ENCODE measurements at places on chromosomes 7 and 10.

DNA sequence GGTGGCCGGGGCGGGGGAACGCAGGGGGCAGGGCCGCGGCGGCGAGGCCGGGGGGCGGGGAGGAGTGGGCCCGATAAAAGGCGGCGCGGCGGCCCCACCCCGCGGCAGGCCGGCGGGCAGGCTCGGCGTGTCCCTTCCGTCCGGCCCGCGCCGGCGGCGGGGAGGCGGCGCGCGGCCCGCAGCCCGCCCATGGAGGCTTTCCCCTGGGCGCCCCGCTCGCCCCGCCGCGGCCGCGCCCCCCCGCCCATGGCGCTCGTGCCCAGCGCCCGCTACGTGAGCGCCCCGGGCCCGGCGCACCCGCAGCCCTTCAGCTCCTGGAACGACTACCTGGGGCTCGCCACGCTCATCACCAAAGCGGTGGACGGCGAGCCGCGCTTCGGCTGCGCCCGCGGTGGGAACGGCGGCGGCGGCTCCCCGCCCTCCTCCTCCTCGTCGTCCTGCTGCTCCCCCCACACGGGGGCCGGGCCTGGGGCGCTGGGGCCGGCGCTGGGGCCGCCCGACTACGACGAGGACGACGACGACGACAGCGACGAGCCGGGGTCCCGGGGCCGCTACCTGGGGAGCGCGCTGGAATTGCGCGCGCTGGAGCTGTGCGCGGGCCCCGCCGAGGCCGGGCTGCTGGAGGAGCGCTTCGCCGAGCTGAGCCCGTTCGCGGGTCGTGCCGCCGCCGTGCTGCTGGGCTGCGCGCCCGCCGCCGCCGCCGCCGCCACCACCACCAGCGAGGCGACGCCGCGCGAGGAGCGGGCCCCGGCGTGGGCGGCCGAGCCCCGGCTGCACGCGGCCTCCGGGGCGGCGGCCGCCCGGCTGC is at the start of gene NANOS1:
Gene NANOS1, plus strand, starts transcription at position 102 of the 808 bp plus-strand sequence. Its CDS starts 88 bp downstream, at position 190.
- no peak for DNase-seq

DNA sequence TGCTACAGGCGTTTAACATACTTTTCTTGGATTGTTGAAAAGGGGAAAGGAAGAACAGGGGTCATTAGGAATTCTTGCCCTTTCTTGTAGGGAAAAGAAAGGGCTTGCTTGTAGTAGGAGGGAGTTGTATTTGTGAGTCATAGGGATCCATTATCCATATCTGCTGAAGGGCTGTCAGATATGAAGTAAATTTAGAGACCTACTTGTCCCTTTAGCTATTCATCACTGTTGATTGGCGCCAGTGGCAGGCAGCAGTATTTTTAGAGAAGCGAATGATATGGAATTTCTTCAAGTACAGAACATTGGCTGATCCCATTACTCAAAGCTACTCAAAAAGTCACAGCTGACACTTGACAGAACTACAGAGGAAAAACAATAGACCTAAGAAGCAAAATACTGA is 97.7 kb downstream of the CELF2 start:
- no peak for DNase-seq

- DNase-seq = no peak
Observed at GRCh38 chr10:112447620-112447928, 559 bp downstream of the VTI1A start.

DNA sequence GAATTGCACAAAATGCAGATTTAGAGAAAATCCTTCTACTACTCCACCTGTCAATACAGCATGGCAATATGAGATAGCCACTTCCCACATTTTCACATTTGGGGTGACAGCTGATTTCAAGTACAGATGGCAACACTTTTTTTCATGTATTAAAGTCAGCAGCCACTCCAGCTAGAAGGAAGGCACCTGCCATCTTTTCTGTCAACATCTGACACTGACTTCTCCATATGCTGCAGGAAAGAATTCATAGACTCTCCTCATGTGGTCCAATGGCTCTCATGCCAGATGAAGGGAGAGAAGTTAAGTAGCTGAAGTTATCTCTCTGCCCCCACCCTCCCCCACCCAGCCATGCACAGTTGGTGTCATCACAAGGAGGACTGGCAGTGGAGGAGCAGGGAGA is 912.0 kb downstream of the SORCS1 start:
- no peak for DNase-seq

DNA sequence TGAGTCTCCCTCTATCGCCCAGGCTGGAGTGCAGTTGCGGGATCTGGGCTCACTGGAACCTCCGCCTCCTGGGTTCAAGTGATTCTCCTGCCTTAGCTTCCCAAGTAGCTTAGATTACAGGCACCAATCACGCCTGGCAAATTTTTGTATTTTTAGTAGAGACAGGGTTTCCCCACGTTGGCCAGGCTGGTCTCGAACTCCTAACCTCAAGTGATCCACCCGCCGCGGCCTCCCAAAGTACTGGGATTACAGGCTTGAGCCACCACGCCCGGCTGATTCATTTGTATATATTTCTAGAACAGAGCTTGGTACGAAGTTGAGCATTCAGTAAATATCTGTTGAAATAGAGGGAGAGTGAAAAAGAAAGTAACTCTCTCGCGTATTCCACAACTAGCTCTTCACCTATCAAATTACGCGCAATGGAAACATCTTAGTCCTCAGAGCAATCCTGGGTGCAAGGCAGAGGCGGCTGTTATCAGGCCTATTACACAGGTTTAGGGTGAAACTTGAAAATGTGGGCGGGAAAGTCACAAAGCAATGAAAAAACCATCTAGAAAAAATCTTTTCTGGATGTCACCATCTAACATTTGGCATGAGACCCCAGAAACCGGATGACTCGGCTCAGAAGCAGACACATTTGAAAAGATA is 707 bp upstream of the GHITM start:
- no peak for DNase-seq

DNA sequence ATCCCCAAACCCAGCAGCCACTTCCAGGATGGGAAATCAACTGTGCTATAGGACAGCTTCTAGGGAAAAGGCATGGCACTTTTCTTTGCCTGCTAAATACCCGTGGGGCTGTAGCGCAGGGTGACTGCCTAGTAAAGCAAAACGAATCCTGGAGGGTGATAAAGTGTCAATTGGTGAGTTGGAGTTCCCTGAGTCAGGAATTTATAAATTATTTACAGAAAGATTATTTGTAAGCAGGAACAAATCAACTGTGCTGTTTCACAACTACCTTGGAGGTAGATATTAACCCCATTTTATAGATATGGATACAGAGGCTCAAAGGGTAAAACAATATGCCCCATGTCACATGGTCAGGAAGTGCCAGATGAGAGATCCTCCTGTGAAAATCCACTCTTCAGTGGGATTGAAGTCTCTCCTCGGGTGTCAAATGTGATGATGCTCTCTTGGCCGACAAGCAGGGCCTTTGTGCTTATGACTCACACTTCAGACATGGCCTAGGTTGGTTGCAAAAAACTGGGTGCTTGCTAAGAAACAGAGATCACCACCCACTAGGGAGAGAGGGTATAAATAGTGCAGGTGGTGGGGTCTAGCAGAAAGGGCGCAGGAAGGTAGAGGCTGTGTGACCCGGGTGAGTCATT is 383.2 kb upstream of the ZMIZ1 start:
- no peak for DNase-seq

All from dermis microvascular lymphatic vessel endothelial cell (primary cell).